Stimulated activated CD4-positive, alpha-beta T cell treated with anti-CD3 and anti-CD28 coated beads, Interleukin-2, amount 100 ng/mL, for 24 hours (primary cell): ENCODE measurements at places on chromosomes 12 and 14.
A peak's percentile ranks its signal among the peaks of the same experiment; 100 is the strongest.

DNA sequence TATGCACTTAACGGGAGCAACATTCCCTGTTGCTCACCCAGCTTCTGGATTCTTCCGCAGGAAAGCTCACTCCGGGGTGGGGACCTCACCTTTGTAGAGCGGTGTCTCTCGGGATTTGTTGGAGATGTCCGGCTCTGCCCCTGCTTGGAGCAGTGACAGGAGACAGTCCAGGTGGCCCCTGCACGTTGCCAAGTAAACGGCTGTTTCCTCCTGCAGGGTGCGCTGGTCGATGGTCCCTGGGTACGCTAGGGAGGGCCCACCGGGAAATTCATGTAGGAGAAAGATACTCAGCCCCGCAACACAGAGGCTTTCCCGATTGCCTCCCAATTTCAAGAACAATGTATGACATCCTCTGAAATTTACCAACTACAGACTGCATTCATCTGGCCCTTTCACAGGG lies 23.1 kb downstream of the ASB2 start:
- DNase-seq: no peak

GRCh38 chr12:89960607-89961394 lies 252.2 kb upstream of the ATP2B1 start:
- no peak for DNase-seq

DNA sequence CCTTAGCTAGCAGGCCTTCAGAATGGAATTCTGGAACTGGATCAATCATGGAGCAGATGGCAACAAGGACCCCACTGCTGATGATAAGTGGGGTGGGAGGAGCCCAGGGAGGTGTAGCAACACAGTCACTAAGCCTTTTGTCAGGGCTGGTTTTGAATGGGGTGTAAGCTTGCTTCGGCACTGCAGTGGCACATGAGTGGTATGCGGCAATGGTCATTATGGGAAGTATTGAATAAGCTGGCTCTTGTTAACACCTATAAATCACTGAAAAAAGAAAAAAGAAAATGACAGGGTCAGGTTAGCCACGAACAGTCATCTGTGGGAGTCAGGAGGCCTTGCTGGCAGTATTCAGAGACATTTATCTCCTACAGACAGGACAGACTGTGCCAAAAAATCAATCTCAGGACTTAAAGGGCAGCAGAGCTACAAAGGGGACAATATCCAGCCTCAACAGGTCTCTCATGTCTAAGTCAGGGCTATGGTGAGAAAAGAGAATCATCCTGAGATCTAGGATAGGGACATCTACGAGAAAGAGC lies 19.1 kb downstream of the CDKL1 start:
- DNase-seq: no peak

GRCh38 chr14:92863286-92864080 lies 59.5 kb upstream of the CHGA start:
- no peak for DNase-seq

- DNase-seq: peak; percentile 69
Measured at GRCh38 chr14:90060312-90060964, 1.4 kb upstream of the KCNK13 start.

DNA sequence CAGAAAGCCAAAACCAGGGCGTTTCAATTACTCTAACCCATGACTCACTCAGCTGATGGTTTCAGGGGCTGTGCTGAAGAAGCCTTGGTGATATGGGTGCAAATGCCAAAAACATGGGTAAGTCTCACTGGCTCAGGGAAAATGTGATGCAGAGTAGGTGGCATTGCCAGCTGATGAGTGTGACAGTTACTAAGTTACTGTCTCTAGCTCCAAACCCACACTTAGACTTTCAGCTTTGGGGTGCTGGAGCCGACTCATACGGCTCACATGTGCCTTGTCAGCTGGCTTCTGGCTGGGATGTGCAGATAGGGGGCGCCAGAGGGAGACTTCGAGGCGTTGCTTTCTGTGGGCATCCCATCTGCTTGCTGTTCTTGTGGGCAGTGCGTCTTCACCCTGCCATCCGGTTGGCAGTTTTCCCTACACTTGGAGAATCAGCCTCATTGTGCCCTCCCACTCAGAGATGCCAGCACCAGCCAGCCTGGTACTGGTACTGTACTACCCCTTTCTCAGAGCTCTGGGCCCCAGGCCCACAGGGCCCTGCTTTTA lies 11.1 kb upstream of the KRT7 start:
- DNase-seq: peak; percentile 87

DNA sequence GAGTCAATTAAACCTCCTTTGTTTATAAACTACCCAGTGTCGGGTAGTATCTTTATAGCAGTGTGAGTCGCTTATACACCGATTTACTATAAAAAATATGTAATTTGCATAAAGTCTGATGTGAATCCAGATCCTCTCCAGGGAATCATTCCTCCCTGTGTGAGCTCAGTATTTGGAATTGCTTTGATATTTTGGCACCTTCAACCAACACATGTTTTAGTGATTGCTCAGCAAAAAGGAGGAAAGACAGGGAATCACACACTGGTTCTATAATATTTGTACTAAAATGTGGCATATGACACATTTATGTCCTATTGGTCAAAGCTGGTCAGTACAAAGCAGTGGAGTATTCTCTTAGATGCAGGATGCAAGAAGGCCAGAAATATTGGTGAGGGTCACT lies 703.9 kb upstream of the ATXN7L3B start:
- no peak for DNase-seq

- DNase-seq: no peak
Measured at GRCh38 chr14:99003646-99004045, 268.4 kb downstream of the BCL11B start.

GRCh38 chr12:67546746-67547145 lies 101.8 kb upstream of the DYRK2 start:
- no peak for DNase-seq

DNA sequence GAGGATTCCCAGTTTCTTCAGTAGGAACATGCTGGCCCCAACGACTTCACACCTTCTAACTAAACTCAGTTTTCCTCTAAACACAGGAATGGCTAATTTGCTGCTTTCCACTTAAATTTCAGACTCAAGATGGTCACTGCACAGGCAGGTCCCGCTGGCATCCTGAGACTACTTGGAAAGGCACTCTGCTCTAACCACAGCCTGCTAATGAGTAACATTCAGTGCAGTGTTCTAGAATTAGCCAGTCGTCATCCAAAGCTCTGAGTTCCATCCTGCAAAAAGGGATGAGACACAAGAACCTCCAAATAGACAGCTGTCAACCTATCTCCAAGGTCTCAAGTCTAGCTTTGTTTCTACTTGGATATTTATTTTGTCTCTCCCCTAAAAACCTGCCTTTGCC lies 6.0 kb downstream of the CCDC92 start:
- DNase-seq: no peak

- no peak for DNase-seq
Measured at GRCh38 chr14:103056322-103057027, 874 bp downstream of the CDC42BPB start.

GRCh38 chr12:109609342-109609741 lies 35.7 kb downstream of the MVK start:
- no peak for DNase-seq

DNA sequence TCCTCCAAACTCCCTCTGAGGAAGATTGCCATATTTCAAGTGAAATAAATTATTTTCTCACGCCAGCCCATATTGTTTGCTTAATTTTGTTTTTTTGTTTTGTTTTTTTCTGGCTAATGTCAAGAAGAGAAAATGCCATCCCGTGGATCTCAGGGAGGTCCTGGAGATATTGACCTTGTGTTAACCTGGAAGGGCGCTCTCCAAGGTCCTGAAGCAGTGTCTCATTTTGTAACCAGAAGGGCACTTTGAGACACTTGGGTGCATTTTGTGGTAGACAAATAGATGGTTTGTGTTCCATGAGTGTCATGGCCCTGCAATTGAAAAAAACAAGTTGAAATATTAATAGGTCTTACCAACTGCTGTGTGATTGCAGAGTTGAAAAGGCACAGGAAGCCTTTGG lies 268.9 kb downstream of the SUDS3 start:
- no peak for DNase-seq

DNA sequence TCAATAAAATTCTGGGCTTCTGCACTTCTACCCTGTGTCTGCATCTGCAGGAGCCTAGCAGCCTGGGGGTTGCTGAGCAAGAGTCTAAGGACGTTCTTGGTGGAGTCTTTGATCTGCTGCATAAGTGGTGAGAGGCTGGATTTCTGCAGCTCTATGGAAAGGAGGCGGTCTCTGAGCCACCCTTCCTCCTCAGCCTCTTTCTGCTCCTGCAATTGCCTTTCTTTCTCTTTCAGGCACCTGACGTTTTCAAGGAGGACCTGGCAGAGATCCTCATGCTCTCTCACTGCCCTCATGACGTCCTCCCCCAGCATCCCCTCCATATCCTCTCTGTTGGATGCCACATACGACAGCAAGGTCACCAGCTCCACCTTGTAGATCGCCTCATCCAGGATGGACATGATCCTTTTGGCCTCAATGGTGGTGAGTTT lies 13.6 kb upstream of the TPCN1 start:
- DNase-seq: no peak

- no peak for DNase-seq
Measured at GRCh38 chr12:29054858-29055663, 94.0 kb upstream of the FAR2 start.

DNA sequence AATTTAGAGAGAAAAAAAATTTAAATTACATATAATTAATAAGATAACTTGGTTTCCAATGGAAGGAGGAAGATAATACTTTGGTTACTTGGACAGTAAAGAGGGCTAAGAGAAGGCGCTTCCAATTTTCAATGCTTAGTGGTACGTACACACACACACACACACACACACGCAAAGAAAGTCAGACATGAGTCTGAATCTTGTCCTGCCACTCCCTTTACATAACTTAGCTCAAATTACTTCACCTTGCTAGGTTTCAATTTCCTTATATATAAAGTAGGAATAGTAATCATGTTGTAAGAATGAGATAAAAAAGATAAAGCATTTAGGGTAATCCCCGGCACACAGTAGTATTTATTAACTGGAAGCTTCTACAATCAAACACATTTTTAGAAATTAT lies 39.7 kb upstream of the VCPKMT start:
- no peak for DNase-seq

DNA sequence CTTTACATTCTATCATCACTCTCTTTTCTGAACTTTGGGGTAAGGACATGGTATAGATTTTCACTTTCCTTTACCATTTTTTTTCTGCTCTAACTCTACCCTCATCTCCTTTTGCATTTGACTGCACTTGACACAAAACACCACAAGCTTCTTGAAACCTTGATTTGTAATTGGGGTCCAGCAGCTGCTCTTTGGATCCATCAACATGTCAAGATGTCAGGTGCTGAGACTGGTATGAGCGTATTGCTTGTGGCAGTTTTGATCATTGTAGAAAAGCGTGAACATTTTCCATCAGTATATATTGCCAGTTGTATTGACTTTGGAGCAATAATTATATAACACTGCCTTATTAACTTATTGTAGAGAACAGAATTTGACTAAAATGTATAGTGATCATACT lies 838.6 kb downstream of the TRHDE start:
- DNase-seq: no peak

- DNase-seq: no peak
Measured at GRCh38 chr12:22172501-22172900, 126.5 kb downstream of the CMAS start.
